ENCODE measurements at places on chromosomes 6 and 20.

DNA sequence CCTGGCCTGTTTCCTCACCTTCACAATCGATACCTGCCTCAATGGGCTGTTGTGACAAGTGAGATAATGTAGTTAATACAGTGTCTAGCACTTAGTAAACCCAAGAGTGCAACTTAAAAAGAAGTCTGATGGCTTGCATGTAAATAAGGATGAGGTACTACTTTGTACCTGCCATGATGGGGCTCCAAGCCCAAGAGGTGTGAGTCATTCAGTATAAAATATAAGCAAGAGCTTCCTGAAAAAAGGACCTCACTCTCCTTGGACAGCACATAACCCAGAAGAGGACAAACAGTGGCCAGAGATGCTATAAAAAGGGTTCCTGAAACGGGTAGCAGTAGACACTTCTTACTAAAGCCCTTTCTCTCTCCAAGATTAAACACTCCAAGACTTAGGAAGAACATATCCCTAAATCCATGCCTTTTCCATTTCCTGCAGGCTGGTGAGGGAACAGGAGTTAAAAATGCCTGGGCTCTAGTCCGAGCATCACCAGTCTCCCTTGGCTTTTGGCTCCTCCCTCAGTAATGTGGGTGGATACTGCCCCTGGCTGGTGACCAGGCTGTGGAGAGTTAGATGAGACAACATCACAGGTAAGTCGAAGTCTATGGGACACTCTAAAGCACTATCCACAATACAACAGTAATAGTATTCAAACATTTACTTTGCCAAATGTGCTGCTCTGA, 4.3 kb downstream of the UBE2V1 start:
- H3K27me3 ChIP-seq = no peaks in the 10 kb centered on the region
- H3K4me3 ChIP-seq = peak overlapping the region; percentile 44
- no peak for DNase-seq
- H3K4me1 ChIP-seq = peaks cover 80% of the 10 kb centered on the region

DNA sequence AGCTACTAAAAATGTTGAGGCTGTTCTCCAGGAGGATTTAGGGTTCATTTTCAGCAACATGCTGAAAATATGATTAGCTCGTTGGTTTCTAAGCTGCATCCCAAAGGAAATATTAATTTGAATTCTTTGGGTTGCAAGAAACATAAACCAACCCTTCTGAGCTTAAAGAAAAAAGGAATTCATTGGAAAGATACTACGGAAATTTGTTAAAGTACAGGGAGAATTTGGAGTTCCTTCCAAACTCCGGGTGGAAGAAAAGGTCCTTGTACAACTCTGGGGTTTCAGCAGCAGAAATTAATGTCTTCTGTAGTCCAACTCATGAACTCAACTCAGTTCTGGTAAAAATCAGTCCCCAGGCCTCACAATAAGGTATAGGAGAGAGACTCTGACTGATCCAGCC, 712.9 kb downstream of the UTRN start:
- H3K27me3 ChIP-seq = peaks cover 15% of the 10 kb centered on the region
- H3K27ac ChIP-seq = no peak overlapping the region
- no peak for DNase-seq
- H3K36me3 ChIP-seq = no peaks in the 10 kb centered on the region
- H3K4me1 ChIP-seq = no peaks in the 10 kb centered on the region

DNA sequence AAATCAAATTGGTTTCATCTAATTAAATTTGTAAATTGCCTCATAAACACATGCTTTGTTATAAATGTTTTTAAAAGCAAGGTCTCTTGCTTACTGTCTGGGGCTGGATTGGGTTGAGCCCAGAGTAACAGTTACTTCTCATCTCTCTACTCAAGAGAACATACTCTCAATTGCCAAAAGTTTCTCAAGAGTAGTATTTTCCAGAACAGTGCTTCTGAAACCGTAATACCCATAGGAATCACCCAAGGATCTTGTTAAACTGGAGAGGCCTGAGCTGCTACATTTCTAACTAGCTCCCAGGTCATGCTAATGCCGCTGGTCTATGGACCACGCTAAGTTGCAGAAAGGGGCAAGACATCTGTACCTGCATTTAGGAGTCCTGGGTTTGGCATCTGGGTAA, 744.9 kb downstream of the PTPRT start:
- no peaks in the 10 kb centered on the region for H3K4me1 ChIP-seq
- no peak overlapping the region for H3K4me3 ChIP-seq
- H3K27me3 ChIP-seq = no peaks in the 10 kb centered on the region
- DNase-seq = no peak
- no peak overlapping the region for H3K27ac ChIP-seq

GRCh38 chr6:72238900-72239299, 352.6 kb downstream of the RIMS1 start:
- H3K36me3 ChIP-seq = no peaks in the 10 kb centered on the region
- no peak overlapping the region for H3K27ac ChIP-seq
- H3K4me3 ChIP-seq = no peak overlapping the region
- no peaks in the 10 kb centered on the region for H3K27me3 ChIP-seq
- no peaks in the 10 kb centered on the region for H3K4me1 ChIP-seq

DNA sequence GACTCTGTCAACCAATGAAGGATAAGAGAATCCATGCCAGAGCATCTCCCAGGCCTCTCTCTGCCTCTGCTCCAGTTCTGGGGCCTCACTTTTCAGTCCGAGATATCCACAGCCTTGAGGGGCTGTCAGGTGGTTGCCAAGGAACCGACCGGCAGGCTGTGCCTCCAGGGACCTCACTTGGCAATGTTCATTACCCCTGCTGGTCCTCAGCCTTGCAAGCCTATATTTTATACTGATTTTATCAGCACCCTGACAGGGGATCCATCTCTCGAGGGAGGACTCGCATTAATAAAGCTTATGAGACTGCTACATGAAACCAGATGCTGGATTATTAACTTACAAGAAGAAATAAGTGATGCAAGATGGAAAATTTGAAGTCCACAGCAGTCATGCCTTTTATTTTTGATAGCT, 39.9 kb downstream of the TMC2 start:
- H3K36me3 ChIP-seq = no peaks in the 10 kb centered on the region
- H3K27me3 ChIP-seq = peaks cover 47% of the 10 kb centered on the region
- no peak overlapping the region for H3K4me3 ChIP-seq
- no peak overlapping the region for H3K27ac ChIP-seq
- H3K4me1 ChIP-seq = no peaks in the 10 kb centered on the region
- no peak for DNase-seq

DNA sequence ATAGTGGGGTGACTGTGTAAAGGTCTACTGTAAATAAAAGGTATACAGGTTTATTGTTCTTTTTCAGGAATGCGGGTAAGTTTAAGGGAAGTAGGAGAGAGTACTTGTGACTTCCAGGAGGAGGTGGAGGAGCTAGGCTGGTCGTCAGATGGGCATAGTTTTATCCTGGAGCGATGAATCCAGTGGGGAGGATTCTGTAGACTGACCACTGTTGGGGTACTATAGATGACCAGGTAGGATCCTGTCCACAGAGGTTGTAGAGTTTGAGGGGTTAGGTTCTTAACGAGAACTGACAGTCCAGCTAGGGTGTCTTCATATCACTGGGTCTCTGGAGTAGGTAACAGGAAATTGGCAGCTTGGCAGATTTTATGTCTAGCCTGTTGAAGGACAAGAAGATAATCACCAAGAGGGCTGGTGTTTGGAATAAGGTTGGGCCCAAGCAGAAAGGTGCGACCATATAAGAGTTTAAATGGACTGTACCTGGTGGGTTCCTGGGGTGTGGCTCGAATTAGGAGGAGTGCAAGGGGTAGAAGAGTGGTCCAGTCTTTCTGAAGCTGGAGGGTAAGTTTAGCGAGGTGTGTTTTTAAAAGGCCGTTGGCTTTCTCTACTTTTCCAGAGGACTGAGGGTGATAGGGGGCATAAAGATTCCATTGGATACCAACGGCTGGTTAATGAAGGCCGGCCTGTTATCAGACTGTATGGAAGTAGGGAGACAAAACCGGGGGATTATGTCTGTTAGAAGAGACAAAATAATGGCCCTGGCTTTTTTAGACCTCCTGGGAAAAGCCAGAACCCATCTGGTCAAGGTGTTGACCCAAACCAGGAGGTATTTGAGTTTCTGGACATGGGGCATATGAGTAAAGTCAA, 751.3 kb upstream of the ADGRB3 start:
- H3K27ac ChIP-seq = no peak overlapping the region
- DNase-seq = no peak
- H3K36me3 ChIP-seq = no peaks in the 10 kb centered on the region
- no peaks in the 10 kb centered on the region for H3K27me3 ChIP-seq
- no peaks in the 10 kb centered on the region for H3K4me1 ChIP-seq
- H3K4me3 ChIP-seq = no peak overlapping the region

DNA sequence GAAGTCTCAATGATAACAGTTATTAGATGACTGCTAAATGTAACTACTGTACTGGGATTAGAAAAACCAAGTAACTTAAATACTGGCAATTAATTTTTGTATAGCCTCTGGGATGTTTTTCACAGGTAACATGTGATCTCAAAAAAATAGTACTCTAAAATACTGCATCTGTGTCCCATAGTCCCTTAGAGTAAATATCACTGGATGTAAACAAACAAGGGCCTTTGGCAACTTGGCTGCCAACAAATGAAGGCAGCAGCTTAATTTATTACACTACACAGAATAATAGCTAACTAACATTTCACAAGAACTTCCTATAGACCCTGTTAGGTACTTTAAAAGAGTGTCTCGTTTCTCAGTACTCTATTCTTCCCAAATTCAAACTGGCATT, 14.0 kb downstream of the ARHGAP18 start:
- H3K27ac ChIP-seq = peak overlapping the region; percentile 47
- H3K27me3 ChIP-seq = no peaks in the 10 kb centered on the region
- peak overlapping the region; percentile 31 for H3K4me3 ChIP-seq
- DNase-seq = no peak
- peaks cover 29% of the 10 kb centered on the region for H3K4me1 ChIP-seq
